ENCODE measurements at places on chromosomes 5 and 9.

- no peak for DNase-seq
Observed at GRCh38 chr9:137505421-137506140, 44.6 kb downstream of the PNPLA7 start.

DNA sequence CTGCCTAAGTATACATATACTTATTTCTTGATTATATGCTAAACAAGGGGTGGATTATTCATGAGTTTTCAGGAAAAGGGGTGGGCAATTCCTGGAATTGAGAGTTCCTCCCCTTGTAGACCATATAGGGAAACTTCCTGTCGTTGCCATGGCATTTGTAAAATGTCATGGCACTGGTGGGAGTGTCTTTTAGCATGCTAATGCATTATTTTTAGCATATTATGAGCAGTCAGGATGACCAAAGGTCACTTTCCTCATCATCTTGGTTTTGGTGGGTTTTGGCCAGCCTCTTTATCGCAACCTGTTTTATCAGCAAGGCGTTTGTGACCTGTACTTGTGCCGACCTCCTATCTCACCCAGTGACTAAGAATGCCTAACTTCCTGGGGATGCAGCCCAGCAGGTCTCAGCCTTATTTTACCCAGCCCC, 80.9 kb downstream of the ALDH7A1 start:
- no peak for DNase-seq

DNA sequence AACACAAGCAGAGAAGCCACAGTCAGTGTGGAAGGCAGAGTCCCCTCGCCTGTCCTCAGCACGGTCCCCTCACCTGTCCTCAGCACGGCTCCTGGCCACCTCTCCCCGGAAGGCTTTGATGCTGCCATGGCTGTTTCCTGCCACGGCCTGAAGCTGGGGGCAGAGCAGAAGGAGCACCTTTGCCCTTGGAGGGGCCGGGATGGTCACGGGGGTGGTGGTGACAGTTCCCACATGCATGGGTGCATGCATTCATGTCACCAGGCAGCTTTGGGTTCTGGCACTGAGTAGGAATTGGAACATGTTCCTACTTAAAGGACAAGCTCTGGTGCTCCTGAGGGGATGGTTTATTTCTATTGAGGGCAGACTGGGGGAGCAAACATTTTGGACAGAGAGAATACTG, 57.8 kb upstream of the PHYKPL start:
- DNase-seq, result no peak

DNA sequence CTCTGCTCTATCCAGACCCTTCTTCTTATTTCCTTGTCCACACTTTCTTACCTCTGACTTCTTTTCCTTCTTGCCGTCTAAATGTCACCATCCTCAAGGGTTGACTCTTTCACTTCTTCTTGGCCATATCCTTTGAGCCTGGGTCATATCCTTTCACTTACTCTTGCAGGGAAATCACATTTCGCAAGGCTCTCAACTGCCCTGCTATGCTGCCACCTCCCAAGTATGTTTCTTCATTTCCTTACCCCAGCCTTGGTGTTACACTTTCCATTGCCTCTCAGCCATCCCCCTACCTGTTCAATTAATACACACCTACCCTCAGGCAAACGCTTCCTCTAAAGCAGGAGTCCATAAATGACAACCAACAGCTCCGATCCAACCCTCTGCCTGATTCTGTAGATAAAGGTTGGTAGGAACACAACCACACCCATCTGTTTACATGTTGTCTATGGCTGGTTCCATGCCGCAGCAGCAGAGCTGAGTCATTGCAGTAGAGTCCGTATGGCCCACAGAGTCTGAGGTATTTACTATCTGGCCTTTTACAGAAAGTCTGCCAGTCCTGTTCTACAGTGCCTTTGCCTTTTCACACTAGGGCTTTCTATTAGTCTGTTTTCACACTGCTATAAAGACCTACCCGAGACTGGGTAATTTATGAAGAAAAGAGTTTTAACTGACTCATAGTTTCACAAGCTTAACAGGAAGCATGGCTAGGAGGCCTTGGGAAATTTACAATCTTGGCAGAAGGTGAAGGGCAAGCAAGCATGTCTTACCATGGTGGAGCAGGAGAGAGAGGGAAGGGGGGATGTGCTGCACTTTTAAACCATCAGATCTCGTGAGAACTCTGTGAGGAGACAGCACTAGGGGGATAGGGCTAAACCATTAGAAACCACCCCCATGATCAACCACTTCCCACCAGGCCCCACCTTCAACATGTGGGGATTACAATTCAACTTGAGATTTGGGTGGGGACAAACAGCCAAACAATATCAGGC, 97.9 kb downstream of the SV2C start:
- DNase-seq, result no peak

GRCh38 chr9:2018162-2018643, 3.1 kb downstream of the SMARCA2 start:
- no peak for DNase-seq

GRCh38 chr5:108942701-108943100, 195.0 kb downstream of the FER start:
- DNase-seq, result no peak

- no peak for DNase-seq
Observed at GRCh38 chr9:107571148-107571547, 81.6 kb upstream of the KLF4 start.

- DNase-seq, result no peak
Observed at GRCh38 chr9:18516514-18516913, 42.6 kb downstream of the ADAMTSL1 start.

- DNase-seq, result no peak
Observed at GRCh38 chr5:60487476-60487875, 212.5 kb downstream of the DEPDC1B start.

GRCh38 chr9:8349376-8349775, 549.8 kb upstream of the DMAC1 start:
- DNase-seq, result no peak

GRCh38 chr5:111582993-111583601, 70.8 kb upstream of the STARD4 start:
- DNase-seq, result no peak

DNA sequence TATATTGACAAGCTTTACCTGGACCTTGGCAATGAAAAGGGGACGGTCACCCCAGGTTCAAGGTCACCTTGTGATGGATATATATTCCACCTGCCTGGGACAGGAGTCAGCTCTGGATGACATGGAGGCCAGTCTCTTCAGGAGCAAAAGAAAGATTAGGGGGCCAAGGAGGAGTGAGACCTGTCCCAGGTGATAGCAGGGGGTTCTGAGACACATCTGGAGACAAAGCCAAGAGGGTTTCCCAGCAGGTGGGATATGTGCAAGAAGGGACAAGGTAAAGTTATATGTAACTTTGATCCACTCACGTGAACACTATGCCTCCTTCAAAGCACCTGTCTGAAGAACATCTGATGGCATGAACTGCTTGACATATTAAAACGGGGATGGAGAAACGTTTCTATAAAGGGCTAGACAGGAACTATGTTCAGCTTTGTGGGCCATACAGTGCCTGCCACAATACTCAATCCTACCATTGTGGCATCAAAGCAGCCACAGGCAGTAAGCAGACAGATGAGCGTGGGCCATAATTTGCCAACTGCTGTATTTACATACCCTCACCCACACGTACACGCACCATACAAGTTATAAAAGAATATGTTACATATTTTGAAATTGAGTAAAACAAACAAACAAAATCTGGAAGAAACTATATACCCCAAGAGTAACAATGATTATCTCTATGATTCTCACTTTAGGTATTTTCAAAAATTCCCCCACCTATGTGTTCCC, 62.9 kb upstream of the ZNF622 start:
- DNase-seq, result no peak

DNA sequence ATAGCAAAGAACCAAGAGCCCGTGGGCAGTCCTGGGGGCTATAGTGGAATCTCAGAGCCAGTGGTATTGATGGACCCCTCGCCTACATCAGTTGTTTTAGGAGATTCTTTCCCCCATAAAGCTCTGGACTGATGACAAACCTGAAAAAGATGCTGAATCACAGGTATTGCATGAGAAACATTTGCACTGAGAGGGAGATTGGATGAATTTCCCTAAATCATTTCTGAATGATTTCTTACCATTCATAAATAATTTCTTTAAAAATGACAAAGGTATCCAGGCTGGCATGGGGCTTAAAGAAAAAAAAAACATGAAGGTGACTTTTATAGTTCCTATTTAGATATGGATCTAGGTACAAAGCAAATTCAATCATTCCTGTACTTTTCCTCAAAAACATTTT, 54.0 kb upstream of the SLIT3 start:
- DNase-seq, result no peak

DNA sequence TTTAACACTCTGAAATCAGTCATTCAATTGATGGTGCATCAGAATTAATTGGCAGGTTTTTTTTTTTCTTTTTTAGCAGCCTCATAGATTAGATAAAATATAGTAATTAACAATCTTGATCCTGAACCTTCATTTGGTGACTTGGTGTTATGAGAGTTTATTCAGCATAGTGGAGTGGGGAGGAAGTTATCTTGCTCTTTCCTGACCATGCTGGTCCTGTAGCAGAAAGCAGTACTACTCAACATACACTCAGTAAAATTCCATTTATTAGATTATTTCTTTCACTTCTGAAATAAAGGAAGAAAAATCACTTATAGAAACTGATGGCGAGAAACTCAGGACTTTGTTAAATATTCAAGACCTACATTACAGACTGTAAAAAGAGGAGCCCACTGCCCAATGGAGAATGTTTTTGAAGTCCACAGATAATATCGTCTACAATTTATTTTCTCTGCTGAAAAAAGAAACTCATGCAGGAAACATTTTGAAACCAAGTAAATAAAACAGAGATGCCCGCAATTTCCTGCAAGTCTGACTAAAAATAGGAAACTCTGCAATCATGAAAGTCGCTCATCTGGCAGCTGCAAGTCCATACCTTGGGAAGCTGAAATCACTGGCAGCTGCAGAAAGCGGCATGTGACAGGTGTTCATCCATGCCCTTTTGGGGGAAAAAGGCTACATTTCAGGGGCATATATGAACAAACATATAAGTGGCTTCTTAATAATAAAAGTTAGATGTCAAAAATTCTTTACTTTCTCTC, 233.2 kb upstream of the RFX3 start:
- DNase-seq, result no peak

GRCh38 chr5:42720251-42720650, 36.4 kb upstream of the CCDC152 start:
- no peak for DNase-seq

- no peak for DNase-seq
Observed at GRCh38 chr5:10639846-10640368, 76.0 kb downstream of the ANKRD33B start.

GRCh38 chr9:76916231-76916630, 10.3 kb upstream of the PRUNE2 start:
- DNase-seq, result no peak

DNA sequence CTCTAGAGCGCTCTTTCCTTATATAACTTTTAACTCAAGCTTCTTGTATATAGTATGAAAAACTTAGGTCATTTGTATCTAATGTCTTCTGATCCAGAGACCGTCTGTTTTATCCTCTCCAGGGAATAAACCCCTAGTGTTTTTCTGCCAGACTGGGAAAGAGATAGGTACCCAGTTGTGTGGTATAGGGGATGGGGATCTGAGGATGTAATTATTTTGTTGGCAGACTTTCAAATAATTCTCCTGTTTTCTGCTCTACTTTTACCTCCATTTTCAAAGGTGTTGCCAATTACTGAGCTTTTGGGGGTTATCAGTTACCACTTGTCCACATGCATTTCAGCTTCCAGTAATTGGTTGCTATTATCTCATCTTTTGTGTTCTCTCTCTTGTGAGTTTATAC, 17.9 kb downstream of the CCDC171 start:
- no peak for DNase-seq

GRCh38 chr5:143213231-143213850, 190.1 kb downstream of the NR3C1 start:
- DNase-seq, result peak; percentile 34

DNA sequence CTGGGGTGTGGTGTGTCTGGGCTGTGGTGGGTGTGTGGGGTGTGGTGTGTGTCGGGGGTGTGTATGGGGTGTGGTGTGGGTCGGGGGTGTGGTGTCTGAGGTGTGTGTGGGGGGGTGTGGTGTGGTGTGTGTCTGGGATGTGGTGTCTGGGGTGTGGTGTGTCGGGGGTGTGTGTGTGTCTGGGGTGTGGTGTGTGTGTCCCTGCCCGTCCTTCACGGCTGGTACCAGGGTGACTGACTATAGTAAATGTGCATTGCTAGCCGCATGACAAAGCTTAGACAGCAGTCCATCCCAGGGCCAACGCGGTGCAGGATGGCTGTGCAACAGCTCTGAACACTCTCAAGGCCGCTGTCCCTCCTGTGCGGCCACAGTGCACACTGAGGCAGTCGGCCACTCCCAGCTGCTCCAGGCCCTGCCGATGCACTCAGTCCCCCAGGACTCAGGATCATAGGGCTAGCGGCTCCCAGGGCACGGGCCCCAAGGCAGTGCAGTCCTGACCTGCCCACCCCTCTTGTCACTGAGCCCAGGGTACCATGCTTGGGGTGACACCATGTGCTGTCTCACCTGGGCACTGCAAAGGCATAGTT, 54.0 kb downstream of the SECISBP2 start:
- DNase-seq, result no peak

- DNase-seq, result peak; percentile 42
Observed at GRCh38 chr9:2227144-2227867, 212.2 kb downstream of the SMARCA2 start.

- DNase-seq, result no peak
Observed at GRCh38 chr5:43016217-43016779, 23.8 kb downstream of the ANXA2R start.

DNA sequence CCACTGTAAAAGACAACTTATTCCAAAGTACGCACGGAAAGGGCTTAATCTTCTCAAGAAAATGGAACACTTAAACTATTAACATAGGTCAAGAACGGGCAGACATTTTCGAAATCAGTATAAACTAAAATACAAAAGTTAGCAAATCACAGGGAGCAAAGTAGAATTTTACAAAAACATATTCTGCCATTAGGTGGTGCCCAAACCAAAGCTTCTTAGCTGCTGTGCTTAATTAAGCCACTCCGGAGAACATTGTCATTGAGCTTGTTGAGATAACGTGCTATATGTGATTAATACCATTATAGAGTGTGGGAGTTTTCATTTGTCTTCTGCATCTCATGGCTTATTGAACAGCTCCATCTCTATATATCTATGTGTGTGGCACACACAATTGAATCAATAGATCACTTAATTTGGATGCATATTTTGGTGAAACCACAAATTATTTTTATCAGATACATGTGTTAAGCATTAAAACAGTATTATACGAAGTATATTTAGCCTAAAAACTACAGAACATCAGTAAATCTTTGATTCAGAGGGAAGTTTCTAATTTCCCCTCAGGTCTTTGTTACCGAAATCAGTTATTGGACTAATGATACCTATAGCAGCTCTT, 23.4 kb downstream of the UBLCP1 start:
- no peak for DNase-seq

DNA sequence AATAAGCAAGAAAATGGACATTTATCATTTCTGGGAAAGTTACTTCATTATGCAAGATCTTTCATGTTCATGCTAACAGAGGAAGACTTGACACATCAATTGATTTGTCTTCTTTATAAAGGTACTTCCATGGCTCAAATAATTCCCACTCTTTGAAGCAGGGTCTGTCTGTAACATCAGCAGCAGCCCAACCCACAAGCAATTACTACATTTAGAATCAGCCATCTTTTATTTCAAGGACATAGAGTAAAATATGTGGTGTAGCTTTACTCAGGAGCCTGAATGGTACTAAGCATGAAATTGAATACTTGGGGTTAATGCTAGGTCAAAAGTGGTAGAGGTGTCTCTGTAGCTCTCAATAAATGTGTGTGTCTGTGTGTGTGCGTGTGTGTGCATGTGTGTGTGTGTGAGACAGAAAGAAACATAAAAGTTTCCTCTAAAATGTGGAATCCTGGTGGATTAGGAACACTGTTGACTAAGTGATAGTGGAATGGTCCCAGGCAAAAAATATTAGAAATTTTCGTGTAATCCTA, 581.1 kb downstream of the CAAP1 start:
- DNase-seq, result no peak
